ENCODE measurements at places on chromosomes 3 and 15.

GRCh38 chr15:80662757-80663553 is 32.2 kb upstream of the ABHD17C start:
- DNase-seq: peak; percentile 24

DNA sequence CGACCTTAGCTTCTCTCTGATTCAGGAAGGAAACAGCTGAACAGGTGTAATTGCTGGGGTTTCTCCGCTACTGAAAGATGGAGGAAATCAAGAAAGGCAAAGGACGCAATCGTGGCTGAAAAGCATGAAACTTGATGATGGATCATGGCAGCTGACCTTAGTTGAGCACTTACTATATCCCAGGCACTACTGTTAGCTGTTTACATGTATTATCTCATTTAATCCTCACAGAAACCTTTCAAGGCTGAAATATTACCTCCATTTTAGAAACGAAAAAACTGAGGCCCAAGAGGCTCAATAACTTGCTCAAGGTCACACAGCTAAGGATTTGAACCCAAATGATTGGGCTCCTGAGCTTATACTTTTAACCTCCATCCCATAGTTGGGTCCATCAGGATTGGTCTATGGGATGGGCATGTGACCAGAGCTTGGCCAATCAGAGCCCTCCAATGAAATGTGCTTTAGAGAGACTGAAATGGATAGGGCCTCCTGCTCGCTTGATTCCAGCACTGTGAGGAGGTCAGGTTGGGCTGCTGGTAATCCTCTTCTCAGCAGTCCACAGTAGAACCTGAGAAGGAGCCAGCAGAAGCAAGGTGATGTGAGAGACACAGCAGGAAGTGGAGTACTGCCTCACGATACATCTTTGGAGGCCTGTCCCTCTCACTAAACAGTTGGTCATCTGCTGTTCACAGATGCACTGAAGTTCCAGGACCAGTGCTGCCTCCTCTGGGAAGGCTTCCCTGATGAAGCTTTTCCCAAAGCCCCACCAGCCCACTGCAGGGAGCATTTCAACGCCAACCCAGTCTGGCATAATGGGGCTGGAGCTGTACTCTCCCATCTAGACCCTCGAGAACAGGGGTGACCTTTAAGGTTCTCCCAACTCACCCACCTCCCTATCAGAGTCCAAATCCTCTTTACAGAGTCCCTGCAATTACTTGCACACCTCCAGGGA is 10.4 kb downstream of the CLN6 start:
- no peak for DNase-seq

GRCh38 chr3:23396746-23397145 is 193.6 kb downstream of the UBE2E2 start:
- DNase-seq: no peak

DNA sequence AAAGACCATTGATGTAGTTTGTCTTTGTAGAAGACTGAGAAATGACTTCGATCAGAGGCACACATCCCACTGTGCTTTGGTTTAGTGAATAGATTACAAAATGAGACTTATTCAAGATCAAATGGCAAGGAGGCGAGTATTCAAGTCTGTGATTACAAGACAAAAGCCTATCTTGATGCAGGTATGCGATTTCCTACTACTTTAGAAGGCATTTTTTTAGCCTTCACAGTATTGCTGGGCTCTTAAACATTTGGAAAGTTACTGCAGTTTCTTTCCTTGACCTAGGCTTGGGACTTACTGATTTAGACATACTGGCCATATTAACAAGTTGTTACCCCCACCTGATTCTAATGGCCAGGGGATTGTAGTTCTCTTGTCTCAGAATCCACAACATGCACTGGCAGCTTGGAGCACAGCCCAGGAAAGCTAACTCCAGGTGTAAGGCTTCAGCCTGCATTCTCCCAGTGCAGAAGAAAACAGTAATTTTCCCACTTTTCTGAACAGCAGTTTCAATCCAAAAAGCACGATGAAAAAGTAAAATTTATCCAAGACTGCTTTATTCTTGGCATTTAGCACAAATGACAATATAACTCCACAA is 311.6 kb downstream of the EPHA6 start:
- peak; percentile 83 for DNase-seq

DNA sequence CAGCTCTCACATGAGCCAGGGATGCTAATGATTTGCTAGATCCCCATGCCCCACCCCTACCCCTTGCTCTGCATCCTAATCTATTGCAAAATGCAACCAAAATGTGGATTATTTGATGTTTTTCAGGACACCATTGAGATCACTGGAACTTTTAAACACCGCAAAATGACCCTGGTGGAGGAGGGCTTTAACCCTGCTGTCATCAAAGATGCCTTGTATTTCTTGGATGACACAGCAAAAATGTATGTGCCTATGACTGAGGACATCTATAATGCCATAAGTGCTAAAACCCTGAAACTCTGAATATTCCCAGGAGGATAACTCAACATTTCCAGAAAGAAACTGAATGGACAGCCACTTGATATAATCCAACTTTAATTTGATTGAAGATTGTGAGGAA is 29.7 kb downstream of the HDC start:
- no peak for DNase-seq

DNA sequence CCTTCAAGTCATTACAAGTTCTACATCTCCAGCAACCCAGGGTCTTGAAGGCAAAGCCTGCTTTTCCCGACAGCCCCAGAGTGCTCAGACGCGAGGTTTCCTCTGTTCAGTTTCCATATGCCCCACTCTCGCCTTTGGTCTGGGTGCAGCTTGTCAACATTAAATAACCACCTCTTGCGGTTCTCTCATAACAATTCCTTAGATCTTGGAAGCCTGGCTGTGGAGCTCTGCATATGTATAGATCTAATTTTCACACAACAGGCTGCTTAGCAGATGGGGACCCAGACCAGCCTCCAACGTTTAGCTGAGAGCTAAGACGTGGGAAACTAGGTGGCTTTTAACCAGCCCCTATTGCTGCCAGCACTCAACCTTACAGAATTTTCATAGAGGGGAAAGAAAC is 295.5 kb downstream of the RPLP1 start:
- DNase-seq: no peak

GRCh38 chr3:125232401-125232800 is 19.9 kb upstream of the SLC12A8 start:
- no peak for DNase-seq

DNA sequence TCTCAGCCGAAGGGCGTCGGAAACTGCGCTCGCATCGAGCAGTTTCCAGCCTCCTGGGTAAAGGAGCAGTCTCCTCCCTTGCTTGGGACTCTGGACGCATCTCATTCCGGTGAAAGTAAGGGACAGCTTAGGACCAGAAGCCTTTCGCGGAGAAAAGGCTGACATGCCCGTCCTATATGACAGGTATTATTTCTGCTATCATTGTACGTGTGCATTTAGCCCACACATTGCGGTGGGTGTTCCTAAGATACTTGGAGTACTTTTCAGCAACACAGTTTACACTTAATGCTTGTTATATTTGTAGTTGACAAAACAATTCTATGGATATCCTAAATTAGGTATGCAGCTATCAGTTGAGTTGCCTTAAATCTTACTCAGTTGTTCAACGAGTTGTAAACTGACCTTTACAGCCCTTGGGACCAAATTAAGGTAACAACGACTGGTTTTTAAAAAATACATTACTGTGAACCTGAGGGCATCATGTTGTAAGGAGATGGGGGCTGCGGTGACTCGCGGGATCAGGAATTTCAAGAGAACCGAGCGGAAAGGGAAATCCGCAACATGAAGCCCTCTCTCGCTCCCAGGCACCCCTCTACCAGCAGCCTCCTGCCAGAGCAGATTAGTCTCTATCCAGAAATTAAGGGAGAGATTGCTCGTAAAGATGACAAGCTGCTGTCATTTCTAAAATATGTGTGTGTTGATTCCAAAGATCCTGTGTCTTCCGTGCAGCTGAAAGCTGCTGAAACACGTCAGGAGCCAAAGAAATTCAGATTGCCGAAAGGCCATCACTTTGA is 632 bp upstream of the COPS2 start:
- DNase-seq: peak; percentile 41

DNA sequence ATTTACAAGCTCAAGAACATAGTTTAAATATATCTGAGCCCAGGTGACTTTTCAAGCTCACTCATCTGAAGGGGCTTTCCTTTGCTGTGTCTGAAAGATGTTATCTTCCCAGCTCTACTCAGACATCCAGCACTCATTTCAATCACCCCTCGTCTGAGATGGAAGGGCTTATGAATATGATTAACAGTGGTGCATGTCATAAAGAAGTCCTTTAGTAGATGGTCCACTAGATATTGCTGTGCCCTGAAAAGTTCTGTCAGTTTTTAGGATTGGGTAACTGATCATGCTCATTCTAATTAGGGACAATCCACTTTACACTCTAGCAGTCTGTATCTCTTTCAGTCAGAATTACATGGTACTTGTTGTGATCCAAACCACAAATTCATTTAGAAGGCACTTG is 28.3 kb downstream of the RETNLB start:
- no peak for DNase-seq

GRCh38 chr3:28615071-28615470 is 266.4 kb upstream of the AZI2 start:
- DNase-seq: no peak

DNA sequence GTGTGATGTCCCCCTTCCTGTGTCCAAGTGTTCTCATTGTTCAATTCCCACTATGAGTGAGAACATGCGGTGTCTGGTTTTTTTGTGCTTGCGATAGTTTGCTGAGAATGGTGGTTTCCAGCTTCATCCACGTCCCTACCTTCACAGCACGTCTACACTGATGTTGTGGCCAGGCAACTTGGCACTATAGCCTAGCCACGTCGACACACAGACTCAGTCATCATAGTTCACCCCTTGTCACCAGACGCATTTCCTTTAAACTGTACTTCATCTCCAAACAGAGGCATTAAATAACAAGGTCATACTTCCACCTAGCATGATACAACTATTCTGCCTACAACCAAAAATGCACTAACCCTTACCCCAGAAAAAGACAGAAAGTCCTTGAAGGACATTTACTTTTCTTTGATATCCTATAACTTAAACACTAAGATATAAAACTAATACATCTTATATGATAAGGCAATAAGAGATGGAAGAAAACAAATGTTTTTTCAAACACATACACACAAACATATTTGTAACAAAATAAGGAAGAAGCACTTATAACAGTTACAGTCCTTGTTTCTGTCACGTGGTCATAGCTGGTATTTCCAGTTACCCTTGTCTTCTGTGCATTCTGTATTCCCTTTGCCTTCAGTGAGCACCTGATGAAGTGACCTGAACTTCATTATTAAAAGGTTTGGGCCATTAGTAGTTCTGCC is 121.4 kb downstream of the KLF13 start:
- DNase-seq: no peak

GRCh38 chr3:106004137-106004681 is 135.4 kb upstream of the CBLB start:
- DNase-seq: no peak

- DNase-seq: no peak
Measured at GRCh38 chr3:140296796-140297352, 361.9 kb downstream of the CLSTN2 start.

DNA sequence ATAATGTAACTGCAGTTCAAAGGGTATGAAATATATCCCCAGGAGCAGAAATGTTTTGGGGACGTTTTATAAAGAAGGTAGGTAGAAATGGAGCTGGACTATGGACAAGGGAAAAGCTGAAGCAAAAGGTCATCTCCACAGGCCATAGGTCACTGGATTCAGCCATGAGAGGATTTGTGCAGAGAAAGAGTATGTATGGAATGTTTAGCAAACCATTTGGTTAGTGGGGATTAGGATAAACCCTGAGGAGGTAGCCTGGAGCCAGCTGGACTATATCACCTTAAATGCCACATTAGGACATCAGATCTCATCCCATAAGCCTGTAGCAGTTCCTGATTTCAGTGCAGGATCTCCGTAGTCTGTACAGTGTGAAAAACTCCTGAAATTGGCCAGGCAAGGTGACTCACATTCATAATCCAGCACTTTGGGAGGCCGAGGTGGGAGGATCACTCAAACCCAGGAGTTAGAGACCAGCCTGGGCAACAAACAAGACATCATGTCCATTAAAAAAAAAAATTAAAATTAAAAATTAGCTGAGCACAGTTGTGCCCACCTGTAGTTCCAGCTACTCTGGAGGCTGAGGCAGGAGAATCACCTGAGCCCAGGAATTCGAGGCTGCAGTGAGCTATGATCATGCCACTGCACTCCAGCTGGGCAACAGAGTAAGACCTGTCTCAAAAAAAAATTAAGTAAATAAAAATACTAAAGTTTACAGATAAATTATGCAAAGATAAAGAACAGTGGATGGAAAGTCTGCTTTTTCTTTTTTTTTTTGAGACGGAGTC is 4.7 kb downstream of the IP6K1 start:
- no peak for DNase-seq

DNA sequence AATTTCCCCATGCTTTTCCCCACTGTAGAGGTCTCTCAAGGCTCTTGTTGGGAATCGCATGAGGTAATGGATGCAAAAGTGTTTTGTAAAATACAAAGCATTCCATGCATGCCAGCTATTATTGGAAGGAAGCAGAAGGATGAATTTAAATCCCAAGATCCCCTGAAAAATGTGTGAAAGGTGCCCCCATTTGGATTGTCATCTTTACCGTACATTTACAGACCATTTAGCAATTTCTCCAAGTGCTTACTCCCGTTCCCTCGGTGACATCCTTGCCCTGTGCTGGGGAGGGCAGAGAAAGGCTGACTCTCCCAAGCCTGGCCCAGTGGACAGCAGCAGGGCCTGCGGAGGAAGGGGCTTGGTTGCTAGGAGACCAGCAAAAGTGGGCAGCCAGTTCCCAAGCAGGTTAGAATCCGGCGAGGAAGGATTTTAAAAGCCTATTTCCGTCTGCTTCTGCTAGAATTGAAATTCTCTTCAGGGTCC is 31.1 kb upstream of the NEO1 start:
- peak; percentile 71 for DNase-seq

DNA sequence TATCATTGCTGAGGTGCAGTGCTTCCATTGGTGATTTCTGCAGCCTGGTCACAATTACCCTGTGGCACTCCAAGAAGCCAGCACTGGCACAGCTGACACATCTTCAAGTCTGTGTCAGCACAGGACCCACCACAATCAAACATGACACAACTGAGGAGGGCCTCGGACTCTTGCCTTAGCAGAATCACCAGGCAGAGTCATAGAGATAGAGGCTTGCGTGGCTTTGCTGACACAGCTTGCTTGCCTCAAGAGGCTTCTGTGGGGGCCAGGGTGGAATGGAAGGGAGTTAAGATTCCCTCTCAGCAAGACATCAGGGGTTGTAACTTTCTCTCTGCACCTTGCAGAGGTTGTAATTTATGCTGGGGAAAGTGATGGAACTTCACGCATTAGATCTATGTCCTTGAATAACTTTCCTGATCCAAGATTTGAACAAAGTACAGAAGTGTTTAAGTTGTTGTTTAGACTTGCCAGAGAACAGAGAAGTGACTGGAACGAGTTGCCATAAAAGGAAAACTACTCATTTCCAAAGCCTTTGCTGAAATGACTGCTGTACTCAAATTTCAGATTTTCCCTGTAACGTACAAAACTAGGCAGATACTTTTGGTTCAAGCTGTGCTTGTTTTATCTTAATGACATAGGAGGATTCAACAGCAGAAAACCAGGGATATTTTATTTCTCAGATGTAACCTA is 170.7 kb downstream of the DIPK2A start:
- no peak for DNase-seq

All from GM23338 (cell line).